ENCODE measurements at places on chromosomes 6 and 20.

- no peak for DNase-seq
Measured at GRCh38 chr20:44407402-44408184, 52.1 kb downstream of the HNF4A start.

DNA sequence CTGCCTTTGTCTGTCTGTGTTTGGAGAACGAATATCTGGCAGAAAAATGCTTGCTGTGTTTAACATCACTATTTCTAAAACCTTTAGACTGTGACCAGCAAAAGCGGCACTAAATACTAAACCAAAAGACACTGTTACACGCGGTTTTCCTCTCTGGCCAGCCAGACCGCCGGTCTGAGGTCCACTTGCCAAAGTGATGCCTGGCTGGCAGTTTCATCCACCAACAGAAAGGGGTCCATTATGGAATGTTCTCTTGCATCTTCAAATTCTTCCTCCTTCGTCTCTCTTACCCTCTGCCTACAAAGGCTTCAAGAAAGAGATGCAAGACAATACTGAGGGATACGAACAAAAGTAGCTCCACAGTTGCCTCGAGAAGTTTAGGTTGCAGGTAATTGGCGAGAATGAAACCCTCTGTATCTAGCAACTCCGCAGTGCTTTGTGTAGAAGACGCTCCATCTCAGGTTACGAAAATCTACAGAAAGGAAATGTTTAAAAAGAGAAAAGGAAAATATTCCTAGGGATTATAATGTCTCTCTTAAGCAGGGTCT lies 176.6 kb downstream of the TRIM27 start:
- no peak for DNase-seq

GRCh38 chr6:81655696-81656095 lies 96.8 kb downstream of the TENT5A start:
- no peak for DNase-seq

- DNase-seq = no peak
Measured at GRCh38 chr6:80163754-80164187, 57.3 kb downstream of the BCKDHB start.

GRCh38 chr20:35665949-35666288 lies 1.2 kb upstream of the CPNE1 start:
- DNase-seq = no peak

Measured in cortex of kidney (tissue), 1 donor.